ENCODE measurements at places on chromosomes 7 and 10.

DNA sequence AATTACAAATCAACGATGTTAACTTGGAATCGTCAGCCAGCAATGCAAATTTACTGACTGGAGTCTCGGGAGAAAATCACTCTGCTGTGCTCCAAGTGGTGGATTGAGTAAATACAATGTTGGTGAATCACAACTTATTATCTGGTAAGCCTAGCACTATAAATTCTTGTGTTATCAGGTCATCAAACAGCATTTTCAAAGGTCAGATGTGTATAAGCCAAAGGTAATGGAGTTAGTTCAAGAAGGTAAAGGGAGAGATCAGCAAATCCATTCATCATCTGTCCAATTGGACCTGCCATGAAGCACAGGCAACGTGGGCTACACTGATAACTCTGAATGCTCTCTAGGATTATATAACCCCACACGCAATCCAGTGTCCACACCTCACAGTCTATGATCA is 13.9 kb downstream of the CUBN start:
- DNase-seq, result peak; percentile 27

DNA sequence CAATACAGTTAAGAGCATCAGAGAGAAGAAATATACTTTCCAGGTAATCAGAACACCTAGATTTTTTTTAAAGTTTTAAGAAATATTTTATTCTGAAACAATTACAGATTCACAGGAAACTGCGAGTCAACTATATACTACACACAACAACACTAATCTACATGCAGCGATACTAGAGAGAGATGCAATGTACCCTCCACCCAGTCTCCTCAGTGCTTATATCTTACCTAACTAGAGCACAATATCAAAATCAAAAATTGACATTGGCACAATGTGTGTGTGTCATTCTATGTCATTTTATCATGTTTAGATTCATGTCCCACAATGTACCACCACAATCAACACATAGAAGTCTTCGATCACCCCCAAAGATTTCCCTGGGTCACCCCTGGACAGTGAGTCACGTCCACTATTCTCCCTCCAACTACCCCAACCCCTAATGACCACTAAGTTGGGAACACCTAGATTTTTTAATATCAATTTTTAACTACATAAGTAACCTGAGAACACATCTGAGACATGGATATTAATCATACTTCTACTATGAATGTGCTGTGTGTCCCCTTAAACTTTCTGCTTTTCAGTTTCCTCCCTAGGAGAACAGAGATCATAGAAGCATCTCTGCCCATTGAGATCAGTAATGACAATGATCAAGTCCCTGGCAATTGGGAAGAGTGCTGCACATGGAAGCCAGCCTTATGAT is 86.5 kb downstream of the GSAP start:
- DNase-seq, result no peak

DNA sequence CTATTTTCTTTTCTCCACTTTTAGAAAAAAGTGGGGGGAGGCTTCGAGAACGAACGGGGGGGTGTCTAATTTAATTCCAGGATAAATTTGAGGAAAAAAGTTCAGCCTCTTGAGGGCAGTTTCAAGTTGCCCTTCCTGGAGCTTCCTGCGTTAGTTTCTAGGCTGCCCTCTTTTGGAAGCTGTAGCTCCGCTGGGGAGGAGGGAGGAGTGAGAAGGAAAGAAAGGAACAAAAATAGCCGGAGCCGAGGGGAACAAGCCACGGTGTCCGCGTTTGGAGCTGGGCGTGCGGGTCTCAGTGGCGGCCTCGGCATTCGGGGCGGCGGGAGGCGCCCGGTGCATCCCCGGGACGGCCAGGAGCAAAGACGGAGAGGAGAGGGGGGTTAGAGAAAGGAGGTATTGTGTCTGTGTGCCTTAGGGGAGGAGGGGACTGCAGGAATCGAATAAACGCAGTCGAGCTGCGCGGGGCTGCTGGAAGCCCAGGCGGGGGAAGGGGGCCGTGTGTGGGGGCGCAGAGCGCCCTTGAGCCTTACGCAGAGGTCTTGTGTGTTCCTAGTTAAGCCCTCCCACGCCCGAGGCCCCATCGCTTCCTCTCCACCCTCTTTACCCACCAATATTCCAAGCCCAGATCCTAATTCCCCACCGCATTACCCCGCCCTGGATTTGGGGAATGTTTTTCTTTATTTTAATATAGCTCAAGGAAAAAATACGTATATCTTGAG is 2.0 kb upstream of the TNRC18 start:
- peak; percentile 91 for DNase-seq

DNA sequence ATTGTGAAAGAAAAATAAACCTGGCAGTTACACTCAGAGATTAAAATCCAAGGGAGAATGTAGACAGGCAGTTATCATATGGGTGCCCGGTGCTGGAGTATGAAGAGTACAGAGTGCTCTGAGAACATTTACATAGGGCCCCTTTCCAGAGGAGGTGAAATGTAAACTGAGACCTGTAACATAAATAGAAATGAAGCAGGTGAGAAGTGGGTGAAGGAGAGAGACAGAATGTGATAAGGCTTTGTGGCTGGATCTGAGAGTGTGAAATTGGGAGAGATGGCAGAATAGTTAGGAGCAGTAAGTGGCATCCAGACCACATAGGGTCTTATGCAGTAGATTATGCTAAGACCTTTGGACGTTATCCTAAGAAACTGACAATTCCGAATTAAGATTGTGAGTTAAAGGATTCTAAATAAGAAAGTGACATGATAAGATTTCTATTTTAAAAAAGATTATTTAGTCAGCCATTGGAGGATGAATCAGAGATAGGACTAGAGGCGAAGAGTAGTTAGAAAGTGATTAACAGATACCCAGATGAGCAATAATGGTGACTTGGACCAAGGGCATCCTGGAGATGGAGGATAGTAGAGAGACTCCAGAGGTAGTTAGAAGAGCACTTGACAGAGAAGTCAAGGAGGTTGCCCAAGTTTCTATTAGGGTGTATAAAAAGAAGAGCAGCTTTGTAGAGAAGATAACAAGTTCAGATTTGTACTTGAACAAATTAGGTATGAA is 36.7 kb downstream of the DNAH11 start:
- no peak for DNase-seq

GRCh38 chr7:122726881-122727280 is 24.2 kb upstream of the RNF148 start:
- peak; percentile 1 for DNase-seq

DNA sequence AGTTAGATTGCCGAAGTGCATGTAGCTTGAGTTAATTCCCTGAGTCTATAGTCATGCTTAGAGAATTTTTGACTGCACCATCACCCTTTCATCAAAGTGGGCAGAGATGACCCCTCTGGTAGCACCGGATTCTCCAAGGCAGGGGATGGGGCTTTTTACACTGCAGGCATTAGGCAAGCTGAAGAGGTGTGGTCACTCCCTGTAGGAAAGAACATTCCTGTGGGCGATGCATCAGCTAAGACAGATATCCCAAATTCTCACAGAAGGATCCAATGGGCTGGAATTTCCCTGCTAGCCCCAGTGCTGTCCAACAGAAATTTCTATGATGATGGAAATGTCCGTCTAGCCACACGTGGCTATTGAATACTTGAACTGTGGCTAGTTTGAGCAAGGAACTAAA is 118.2 kb downstream of the ADAM12 start:
- no peak for DNase-seq

DNA sequence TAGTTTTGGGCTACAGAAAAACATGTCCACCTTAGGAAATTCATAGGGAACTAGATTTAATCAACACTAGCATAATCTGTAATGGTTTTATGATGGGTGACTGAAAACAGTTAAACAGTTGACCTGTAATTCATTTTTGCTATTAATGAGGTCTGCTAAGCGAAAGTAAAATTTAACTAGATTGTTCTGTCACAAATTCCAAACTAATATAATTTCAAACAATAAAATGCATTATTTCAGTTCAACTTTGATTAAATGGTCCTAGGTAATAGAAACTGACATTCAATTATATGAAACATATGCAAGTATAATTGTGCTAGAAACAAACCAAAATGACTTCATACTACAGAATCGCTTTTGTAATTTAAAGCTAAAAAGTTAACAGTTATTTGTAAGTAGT is 6.9 kb downstream of the NOC3L start:
- no peak for DNase-seq

Measured in cardiac muscle cell (in vitro differentiated cells and primary cell).